ENCODE measurements at places on chromosomes 4 and X.
A peak's percentile ranks its signal among the peaks of the same experiment; 100 is the strongest.

GRCh38 chr4:170259631-170260153 is 169.9 kb upstream of the AADAT start:
- no peak for DNase-seq

- no peak for DNase-seq
Measured at GRCh38 chr4:160143574-160143973, 1040.7 kb downstream of the RAPGEF2 start.

DNA sequence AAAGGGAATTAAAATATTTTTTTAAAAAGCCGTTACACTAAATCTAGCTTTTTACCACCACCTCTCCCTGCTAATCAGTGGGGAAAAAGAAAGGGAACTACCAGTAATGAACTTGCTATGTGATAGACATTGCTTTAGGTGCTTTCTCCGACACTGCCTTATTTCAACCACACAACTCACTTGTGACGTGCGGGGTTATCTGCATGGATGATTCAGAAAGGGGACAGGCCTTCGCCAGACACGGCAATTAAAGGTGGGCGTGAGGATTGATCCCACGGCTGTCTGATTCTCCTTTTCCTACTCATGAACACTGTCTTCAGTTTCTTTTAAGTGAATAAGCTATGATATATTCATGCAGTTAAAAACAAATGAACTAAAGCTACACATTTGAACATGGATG is 882 bp upstream of the CXCR3 start:
- DNase-seq = peak; percentile 48

DNA sequence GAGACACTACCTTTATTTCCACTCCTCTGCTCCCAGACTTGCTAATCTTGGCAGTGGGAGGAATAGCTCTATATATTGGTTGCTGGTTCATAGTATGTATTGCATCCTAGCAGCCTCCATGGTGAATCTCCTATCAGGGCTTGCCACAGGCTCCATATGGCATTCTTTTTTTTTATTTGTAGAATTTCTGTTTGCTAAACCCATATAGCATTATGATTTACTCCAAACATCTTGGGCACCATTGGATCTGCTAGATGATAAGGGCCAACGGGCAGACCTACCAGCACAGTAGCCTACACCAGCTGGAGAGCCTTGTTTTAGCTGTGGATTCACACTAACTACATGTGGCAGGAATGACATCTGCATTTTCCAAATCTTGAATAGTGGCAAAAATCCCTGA is 6.9 kb downstream of the SMIM10 start:
- DNase-seq = no peak

GRCh38 chrX:11462136-11462535 is 168.9 kb downstream of the AMELX start:
- no peak for DNase-seq

DNA sequence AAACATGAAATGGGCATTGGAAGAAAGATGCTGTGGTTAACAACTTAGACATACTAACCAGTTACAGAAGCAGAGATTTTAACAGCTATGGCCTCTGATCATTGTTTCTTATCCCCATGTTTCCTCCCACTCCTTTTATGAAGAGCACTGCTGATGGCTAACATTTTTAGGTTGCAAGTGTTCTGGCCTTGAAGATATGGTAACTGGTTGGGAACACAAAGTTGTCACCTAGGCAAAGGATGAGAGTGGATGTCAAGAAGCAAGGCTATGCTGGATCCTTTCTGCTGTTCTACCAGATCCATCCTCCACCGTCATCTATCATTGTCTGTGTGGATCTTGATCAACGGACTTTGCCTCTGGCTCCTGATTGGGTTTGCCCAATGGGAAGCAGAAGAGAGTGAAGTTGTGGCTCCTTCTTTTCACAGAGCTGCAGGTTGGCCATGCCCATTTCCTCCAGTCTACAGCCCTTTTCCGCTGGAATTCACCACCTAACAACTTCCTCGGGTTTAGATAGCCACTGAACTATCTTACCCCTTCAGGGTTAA is 48.9 kb upstream of the SPP1 start:
- no peak for DNase-seq

- DNase-seq = no peak
Measured at GRCh38 chrX:9845578-9845952, 59.3 kb downstream of the SHROOM2 start.

DNA sequence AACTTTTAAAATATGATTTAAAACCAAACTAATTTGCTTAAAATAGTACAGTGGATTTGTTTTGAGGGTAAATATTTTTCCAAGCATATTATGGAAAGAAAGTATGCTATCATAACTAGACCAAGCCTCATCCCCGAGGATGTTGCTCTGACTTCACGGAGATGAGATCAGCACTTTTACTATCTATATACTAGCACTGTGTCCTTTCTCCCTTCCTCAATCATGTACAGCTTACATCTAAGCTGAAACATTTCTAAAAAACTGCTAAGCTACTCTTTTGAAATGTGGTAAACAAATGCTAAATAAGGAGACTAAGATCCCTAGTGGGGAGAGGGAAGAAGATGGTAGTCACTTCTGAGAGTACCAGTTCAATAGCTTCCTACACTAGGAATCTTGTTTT is 23.8 kb downstream of the AMMECR1 start:
- DNase-seq = no peak

DNA sequence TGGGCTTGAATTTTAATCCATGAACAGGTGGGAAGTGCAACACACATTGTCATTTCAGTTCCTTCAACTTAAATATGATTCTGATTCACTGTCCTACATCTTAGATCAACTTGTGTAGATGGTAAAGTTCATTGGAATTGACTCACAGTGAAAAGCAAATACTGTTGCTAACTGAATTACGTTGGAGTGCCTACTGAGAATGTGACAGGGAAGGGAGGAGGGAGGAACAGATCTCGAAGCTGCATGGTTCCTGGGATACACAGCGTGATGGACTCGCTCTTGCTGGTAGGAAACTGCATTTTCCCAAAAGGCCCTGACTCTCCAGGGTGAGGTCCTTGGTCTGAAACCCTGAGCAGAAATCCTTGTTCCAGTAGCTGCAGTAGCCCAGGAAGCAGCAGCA is 284.2 kb downstream of the USP46 start:
- no peak for DNase-seq

DNA sequence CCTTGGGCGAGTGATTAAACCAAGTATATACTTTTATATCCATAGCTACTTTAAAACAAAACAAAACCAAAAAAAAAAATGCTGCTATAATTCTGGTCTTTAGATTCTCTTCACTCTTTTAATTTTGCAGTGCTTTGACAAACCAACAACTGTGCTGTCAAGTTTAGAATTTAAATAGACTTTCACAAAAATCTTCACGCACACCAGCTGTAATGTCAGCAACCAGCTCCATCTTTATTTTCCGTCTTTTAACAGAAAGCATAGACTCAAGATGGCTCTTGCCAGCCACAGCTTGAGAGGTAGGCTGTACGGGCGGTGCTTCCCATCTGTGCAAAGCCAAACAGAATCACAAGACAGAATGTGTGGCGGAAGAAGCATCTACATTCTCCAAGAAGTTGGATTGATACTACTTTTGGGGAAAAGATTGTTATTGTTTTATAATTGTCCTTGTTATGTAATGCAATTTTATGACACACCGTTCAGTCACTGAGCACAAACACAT is 388.3 kb upstream of the MAGEC2 start:
- DNase-seq = no peak

- DNase-seq = no peak
Measured at GRCh38 chr4:82753725-82754410, 44.7 kb downstream of the SCD5 start.

DNA sequence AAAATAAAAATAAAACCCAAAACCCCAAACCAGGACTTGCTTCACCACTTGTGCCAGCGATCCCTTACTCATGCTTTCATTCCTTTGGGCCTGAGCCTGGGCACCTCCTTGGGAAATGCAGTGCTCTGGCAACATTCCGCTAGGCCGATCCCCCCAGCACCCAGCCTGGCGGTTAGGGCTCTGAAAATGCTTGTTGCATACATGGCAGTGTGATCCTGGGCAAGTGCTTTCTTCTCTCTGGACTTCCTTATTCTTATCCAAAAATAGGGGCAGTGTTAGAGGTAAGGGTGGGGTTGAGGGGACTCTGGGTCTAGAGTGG is 4.6 kb downstream of the ZNF185 start:
- no peak for DNase-seq

GRCh38 chr4:83917572-83917971 is 381.7 kb downstream of the GPAT3 start:
- DNase-seq = no peak

- DNase-seq = no peak
Measured at GRCh38 chr4:85777908-85778631, 303.1 kb downstream of the ARHGAP24 start.

DNA sequence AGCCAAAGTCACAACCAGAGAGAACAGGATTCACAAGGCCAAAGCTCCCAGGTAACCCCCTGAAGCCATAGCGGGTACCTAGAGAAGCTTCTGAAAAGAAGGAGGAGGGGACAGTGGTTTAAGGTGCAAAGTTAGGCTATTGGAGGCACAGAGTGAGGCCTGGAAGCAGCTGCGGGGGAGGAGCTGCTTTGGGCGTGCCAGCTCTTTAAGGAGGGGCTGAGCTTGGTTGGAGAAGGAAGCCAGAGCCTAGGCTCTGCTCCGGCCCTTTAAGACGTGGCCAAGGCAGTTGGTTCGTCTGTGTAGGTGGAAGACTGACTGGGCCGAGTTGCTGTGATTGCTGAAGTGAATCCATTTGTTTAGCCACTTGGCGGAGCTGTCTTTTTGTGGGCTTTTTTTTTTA is 1.5 kb downstream of the KLF8 start:
- no peak for DNase-seq

- DNase-seq = no peak
Measured at GRCh38 chr4:88659890-88660208, 37.8 kb downstream of the NAP1L5 start.

DNA sequence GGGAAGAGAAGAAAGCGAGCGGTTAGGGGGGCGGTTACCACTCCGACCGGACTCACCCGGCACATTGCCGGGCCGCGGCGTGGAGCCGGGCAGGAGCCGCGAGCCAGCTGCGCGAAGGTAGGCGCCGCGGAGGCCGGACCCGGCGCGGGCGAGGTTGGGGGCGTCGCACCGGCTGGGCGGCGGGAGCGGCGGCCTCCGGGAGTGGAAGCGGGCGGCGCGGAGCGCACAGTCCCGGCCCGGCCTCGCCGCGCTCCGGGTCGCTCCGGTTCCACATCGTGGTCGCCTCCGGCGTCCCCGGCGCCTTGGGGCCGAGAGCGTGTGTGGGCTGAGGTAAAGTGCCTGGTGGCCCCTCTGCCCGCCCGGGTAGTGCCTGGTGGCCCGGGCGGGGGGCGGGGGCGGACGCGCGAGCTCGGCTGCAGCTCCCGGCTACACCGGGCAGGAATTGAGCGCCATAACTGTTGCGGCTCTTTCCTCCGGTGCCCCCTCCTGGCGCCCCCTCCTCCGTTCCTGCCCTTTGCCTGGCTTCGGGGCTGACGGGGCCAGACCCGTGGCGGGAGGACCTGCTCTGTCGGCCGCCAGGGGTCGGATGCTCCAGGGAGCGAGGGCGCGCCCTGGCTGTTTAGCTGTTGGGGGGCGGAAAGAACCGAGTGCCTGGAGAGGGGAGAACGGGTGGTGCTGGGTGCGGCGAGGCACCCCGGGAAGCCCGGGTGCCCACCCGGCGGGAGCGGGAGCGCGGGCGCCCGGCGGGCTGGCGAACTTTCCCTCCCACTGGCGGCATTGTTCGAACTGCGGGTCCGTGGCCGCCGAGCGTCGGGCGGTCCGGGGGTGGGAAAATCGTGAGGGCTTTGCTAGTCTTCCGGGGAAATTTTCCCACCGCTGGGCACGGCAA is 626 bp downstream of the JADE3 start:
- DNase-seq = peak; percentile 23

DNA sequence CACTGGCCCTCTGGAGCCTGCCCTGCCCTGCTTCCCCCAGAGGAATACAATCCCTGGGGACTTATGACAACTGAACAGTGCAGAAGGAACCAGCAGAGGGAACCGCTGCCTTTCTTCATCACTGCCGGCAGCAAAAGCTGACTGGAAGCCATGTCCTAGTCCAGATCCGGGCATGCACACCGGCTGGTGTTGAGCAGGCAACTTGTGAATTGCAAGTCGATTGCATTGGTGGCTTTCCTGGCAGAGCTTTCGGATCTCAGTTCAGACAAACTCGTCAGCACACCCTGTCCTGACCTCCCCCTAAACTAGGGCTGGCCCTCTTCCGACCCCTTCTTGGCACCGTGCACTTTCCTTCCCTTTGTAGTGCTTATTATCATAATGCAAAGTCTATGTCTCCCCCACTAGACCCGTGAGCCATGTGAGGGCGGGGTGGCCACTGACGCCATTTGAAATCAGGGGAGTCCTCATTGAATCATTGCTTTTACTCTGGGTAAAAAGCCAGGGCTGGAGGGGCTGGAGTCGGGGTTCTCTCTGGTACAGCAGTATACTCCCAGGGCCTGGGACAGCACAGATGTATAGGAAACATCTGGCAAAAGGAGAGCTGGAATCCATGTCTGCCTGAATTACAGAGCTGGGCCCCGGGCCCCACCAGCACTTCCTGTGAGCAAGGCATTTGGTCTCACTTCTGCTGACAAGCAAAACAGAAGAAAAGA is 1.8 kb downstream of the ARHGAP4 start:
- DNase-seq = no peak

DNA sequence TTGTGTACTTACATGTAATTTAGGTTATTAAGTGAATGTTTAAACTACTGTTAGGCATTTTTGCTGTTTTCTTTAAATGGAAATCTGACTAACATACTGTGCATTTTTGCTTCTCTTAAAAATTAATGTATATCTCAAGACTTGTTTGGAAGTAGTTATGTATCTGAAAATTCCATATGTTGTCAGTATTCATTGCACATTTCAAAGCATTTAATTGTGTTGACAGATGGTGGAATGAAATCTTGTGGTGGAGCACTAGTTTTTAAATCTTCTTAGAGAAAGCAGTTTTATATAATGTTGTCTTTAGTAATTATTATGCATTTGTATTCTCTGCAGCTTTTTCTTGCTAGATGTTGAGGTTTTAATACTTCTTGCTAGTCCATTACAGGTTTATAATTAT is 71.5 kb upstream of the MSANTD1 start:
- DNase-seq = no peak

GRCh38 chrX:108309144-108309543 is 129.1 kb downstream of the COL4A6 start:
- no peak for DNase-seq

GRCh38 chr4:76563454-76564122 is 128.6 kb downstream of the SHROOM3 start:
- DNase-seq = no peak

Measured in stimulated activated CD4-positive, alpha-beta T cell treated with anti-CD3 and anti-CD28 coated beads, Interleukin-1b, Interleukin-23, amount 100 ng/mL, for 4 hours (primary cell).